Stimulated activated CD4-positive, alpha-beta T cell treated with anti-CD3 and anti-CD28 coated beads, Interleukin-1b, Interleukin-23, amount 100 ng/mL, for 48 hours (primary cell): ENCODE measurements at places on chromosomes 1 and 21.

GRCh38 chr21:33019885-33020557 lies 5.7 kb upstream of the OLIG2 start:
- no peak for DNase-seq

DNA sequence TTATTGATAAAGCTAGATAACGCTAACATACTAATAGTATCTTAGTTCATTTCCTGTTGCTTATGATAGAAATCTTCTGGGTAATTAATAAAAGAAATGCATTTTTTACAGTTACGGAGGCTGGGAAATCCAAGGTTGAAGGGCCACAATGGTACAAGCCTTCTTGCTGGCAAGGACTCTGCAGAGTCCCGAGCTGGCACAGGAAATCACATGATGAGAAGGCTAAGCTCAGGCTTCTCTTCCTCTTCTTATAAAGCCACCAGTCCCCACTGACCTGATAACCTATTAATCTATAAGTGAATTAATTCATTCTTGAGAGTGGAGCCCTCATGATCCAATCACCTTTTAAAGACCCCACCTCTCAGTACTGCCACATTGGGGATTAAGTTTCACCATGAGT lies 82.6 kb downstream of the GPR161 start:
- no peak for DNase-seq

DNA sequence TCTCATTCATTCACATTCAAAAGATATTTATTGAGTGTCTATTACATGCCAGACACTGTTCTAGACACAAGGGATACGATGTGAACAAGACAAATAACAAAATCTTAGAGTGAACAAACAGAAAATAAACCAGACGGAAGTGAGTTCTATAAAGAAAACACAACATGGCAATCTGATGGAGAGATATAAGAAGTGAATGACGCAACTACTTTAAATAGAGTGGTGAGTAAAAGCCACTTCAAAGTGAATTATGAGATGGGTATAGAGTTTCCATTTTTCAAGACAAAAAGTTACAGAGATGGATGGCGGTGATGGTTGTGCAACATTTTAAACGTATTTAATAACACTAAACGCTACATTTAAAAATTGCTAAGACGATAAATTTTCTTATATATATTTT lies 75.4 kb downstream of the CEP170 start:
- DNase-seq: no peak

DNA sequence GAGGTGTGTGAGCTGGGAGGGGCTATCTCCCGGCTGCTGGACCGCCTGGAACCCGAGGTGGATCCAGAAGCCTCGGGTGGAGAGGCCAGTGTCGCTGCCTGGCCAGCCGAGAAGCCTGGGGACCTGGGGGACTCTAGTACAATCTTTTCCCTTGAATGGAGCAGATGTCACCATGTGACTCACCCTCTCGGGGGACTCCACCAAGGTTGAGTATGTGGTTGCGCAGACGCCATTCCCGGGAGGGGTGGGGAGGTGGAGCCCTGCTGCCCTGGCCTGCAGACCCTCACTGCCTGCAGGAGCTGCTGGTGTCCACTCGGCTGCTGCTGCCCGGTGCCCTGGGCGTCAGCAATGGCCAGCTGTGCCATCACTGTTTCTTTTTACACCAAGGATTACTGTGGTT lies 40.3 kb downstream of the TP73 start:
- no peak for DNase-seq

DNA sequence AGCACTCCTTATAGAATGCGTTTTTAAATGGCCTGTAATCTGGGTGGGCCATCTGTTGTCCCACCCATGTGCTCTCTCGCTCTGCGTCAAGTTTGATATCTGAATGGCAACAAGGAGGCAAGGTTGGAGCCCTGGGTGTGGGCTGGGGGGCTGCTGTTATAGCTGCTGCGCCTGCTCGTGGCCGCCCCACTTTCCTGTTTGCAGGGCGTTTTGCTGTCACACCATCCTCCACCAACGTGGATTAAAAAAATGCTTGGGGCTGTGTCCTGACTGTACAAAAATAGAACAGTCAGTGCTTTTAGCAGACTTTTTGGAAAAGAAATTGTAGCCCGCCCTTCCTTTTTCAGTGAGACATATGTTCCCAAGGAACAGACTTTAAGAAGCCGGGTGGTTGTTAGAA lies 25.4 kb downstream of the UMODL1 start:
- DNase-seq: no peak

- no peak for DNase-seq
These were observed 101.7 kb upstream of the CASZ1 start for GRCh38 chr1:10897981-10898728.

DNA sequence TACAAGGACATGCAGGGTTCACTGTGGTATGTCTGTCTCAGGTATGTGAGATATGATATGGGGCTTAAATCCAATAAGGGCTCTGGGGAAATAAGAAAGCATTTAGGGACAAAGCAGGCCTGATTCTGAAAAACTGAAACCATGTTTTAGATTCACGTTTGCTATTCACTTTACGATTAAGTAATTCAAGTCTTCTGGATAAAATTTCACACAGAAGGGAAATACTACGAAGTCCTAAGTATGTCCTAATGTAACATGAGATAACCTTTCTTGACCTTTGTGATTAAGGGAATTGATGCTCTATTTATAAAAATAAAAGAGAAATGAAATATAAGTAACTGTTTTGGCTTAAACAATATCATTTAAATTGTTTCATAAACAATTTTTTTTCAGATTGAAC lies 55.4 kb downstream of the HNRNPR start:
- DNase-seq: no peak

DNA sequence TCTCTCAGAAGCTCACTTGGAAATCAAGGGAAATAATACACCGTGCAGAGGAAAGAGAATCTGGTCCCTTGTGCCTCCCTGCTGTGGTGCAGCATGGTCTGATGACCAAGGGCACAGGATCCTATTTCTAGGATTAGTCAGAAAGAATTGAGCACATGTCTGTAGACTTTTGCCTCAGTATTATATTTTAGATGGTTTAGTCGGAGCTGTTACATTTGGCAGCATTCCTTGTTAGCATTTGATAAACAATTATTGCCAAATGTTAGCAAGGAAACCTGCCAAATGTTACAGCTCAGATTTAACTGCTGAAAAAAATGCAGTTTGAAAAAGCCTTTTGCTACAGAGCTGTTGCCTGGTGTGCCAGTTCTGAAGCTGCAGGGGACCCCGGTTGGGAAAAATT lies 183.5 kb upstream of the DPYD start:
- DNase-seq: no peak

DNA sequence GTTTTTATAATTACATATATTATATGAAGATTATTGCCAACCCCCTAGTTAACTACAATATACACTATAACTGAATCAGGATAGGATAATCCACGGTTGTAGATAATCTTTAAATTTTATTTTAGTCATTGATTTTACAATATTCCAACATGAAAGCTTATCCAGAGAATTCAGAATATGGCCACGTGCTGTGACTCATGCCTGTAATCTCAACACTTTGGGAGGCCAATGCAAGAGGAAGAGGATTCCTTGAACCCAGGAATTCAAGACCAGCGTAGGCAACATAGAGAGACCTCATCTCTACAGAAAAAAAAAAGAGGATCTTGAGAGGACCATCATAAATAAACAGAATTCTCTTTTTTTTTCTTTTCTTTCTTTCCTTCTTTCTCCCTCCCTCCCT lies 119.6 kb upstream of the CACYBP start:
- DNase-seq: no peak

GRCh38 chr1:73727036-73727435 lies 470.9 kb downstream of the LRRIQ3 start:
- DNase-seq: no peak

DNA sequence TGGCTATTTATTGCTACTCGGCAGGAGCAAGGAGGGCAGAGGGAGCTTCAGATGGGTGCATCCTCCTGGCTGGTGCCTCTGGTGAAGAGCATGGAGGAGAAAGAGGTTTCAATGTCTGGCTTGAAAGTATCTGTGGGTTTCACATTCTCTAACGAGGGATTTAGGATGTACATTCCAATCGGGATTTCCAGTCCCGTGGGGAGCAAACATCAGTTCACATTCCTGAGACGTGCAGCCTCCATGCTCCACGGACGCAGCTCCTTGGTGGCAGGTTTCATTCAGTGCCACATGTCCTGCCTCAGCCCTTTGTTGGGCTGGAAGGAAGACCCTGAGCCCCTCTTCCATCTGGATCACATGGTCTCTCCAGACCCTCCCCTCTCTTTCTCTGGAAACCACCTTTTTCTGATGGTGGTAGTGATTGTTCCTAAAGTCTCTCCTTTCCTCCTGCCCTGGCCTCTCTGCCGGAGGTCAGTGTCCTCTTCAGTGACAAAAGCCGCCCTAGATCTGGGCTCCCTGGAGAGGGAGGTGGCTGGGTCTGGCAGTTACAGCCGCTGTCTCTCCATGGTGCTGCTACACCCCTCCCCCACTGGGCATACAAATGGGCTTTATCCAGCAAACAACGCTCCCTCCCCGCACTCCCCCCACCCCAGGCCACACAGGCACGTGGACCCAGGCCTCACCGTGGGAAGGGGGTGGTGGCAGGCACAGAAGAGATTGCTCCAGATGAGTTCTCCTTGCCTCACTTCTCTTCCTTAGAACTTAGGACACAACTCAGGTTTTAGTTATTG lies 826 bp upstream of the CA14 start:
- DNase-seq: no peak

- DNase-seq: no peak
These were observed 170.0 kb upstream of the IVNS1ABP start for GRCh38 chr1:185487026-185487425.

DNA sequence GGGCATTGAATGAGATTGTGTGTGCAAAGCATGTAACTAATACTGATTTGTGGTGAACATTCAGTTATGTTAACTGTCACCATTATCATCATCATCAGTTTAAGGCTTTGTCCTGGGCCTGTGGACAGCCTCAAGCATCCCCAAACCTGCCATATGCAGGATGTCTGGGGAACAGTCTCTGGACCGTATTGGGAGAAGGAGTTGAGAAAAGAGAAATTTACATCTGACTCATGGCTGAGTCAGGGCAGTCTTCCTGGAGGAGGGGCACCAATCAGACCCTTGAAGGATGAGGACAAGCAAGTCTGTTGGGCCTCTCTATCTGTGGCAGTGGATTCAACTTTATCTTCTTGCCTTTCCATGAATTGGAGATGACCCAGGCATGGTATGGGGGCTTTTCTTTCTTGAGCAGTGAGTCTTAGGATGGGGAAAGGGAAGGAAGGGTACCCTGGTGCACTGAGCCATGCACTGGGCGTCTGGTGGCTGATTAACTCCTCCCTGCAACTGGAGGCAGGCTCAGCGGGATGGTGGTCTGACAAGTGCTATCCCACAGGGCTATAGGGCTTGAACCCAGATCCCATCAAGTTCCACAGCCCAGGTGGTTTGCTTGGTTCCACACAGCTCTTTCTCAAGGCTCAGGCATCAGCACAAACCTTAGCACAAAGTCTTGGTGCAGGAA lies 2.9 kb downstream of the PADI3 start:
- no peak for DNase-seq

DNA sequence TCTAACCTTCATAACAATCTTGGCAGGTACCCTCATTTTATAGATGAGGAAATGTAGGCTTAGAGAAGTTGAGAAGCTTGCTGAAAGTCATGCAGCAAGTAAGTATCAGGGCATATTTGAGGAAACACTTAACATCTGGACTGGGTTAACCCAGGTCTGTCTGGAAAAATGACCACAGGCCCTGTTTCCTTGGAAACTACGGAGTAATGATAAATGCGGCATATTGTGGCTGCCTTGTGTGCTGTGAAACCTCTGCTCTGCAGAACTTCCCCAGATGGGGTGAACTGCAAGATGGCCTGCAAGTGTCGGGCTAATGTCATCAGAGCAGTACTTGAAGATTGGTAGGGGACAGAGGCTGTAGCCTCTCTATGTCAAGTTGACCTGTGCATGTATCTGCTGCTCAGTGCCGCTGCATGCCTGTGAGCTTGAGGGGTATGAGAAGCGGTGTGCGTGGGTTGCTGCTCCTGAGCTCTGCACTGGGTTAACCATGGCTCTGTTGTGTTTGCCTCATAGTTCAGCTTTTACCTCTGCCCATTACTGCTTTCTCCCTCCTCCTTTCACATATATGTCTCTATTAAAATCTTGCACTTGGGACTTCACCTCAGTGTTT lies 83.1 kb downstream of the WDR3 start:
- no peak for DNase-seq

GRCh38 chr1:47517946-47518345 lies 80.1 kb downstream of the FOXD2 start:
- no peak for DNase-seq

DNA sequence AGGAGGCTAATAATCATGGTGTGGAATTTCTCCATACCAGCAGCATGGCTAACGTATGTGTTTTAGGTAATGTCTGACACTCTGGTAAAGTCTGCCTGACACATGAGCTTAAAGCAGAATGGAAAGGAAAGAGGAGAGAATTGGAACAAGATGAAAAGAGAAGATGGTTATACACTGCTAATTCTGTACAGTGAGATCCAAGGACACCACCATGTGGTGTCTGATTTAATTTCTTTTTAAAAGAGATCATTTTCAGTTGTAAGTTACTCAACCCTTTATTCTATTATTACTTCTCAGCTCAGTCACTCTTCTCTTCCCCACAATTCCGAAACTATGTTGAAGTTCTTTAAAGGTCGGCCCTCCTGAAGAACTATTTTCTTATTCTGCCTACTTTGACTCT lies 15.6 kb downstream of the PRKAB2 start:
- no peak for DNase-seq

DNA sequence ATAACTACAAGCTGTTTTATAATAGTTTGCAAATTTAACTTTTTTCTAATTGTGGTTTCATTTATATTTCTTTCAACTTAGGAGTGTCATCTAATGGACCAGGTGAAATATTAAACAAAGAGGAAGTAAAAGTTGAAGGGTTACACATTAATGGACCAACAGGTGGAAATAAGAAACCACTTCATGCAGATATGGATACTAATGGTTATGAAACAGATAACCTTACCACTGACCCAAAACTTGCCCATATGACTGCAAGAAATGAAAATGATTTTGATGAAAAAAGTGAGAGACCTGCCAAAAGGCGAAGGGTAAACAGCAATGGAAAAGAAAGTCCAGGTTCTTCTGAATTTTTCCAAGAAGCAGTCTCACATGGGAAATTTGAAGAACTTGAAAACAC lies 59.7 kb downstream of the MIER1 start:
- no peak for DNase-seq

- DNase-seq: no peak
These were observed 7.3 kb upstream of the LDLRAP1 start for GRCh38 chr1:25536124-25536523.

GRCh38 chr1:87829360-87829759 lies 500.7 kb downstream of the LMO4 start:
- no peak for DNase-seq
